Right atrium auricular region (tissue), 2 donors: ENCODE measurements at places on chromosomes 3 and 15.

DNA sequence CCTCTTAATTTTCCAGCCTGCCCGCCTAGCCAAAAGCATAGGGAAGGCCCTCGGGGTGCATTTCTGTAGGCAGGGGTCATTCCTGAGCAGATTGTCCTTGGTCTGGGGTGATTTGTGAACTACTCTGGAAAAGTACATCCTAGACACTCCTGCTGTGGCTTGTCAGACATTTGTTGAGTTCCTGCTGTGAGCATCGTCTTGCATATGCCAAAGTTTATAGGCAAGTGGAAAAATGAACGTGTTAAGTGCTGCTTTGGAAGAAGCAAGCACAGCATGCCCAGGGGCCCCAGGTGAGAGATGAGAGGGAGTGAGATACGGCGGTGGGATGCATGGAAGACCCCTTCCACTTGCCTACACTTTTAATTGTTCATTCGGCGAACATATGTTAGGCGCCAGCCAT is 237.7 kb upstream of the ST8SIA2 start:
- DNase-seq = peak; percentile 16

DNA sequence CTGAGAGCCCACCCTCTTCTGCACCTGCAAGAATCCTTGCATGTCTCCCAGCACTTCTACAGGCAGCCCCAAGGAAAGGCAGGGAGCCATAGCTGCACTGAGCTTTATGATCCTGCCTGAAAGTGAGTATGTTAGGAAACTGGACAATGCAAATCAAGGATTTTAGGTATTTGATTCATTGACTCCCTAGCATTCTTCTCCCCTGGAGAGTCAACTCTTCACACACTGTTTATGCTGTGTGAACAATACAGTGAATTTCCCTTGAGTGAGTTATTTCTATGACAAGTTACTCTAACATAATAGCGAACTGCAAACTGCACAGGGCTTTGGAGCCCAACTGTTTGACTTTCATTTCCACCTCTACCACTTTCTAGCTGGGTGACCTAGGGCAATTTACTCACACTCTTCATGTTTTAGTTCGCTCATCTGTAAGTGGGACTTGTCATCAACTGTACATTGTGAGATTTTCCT is 96.0 kb upstream of the PHLDB2 start:
- DNase-seq = no peak

DNA sequence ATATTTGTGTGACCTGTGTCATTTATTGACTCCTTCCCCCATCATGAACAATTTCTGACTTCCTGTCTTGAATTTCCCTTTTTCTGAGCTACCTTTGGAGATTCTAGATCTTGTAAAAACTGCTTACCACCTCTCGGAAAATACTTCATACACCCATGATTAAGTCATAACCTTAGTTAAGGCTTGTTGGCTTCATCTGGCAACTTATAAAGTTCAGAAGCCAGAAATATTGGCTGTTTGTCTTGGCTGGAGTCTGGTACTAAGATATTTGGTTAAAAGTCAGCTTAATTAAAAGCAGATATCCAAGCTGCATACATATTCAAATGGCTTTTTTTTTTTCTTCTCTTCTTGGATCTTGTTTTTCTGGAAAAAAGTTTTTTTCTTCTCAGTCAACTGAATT is 37.3 kb upstream of the B3GALNT1 start:
- DNase-seq = no peak

DNA sequence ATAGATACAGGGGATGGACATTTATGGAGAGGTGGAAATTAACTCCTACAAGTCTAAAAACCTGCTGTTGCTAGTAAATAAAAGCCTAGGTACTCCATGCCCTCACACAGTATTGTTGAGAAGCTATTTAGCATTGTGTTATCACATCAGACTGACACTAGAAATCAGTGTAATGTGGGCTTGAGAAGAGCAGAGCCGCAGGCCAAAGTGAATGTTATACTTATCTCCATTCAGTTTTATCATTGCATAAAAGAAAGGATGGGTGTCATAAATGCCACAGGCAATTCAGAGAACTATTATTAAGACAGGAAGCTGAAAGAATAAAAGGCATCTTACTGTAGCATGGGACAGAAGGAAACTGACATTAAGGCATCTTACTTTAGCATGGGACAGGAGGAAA is 13.7 kb upstream of the ISLR start:
- DNase-seq = no peak

DNA sequence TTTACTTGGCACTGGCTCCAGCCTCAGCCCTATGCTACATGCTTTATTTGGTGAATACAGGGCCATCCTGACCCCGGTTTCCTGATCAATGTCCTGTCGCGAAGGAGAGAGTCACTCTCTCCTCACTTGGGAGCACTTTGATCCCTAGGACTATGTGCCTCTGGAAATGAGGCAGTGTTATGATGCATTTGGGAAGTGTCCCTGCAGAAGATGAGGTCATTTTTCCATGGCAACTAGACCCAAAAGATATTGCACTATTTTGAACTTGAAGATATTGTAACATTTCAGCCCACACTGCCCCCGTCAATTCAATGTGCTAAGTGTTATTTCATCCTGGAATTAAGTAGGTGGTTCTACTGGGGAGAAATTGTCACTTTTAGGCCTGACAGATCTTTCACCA is 68.0 kb downstream of the LRRK1 start:
- DNase-seq = no peak

DNA sequence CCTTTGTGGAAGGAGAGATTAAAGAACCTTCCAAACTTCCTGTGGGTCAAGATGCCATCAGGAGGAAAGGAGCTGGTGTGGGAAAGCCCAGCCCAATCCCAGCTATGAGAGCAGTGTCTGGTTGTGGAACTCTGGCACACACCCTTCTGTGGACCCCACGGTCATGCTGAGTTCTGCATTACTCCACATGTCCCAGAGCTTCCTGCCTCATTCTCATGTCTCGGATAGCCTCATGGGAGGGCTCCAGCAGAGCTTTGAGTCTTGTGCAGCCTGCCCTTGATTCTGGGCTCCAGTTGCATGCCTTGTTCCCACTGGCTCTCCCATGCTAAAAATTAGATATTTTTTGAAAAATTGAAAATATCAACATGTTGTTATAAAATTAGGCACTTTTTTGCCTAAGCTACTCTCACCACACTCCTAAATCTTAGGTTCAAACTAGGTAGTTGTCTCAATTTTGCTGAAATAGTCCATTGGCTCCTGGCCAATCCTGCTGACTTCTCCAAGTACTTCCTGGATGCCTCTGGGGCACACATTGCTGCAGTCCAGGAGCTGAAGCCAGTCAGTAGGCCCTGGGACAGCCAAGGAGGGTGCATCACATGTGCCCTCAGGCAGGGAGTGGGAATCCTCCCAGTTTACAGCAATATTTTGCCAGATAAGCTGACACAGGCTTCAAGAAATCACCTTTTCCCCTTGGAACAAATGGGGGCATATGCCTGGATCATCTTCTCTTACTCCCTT is 144.3 kb downstream of the EEFSEC start:
- peak; percentile 59 for DNase-seq

- no peak for DNase-seq
These were observed 62.9 kb downstream of the EFCAB12 start for GRCh38 chr3:129365296-129366136.

- DNase-seq = no peak
These were observed 197.1 kb upstream of the TPM1 start for GRCh38 chr15:62845241-62846126.

- no peak for DNase-seq
These were observed 11.6 kb downstream of the LPP start for GRCh38 chr3:188165596-188165995.

GRCh38 chr15:96381463-96381862 is 51.0 kb downstream of the NR2F2 start:
- DNase-seq = no peak

DNA sequence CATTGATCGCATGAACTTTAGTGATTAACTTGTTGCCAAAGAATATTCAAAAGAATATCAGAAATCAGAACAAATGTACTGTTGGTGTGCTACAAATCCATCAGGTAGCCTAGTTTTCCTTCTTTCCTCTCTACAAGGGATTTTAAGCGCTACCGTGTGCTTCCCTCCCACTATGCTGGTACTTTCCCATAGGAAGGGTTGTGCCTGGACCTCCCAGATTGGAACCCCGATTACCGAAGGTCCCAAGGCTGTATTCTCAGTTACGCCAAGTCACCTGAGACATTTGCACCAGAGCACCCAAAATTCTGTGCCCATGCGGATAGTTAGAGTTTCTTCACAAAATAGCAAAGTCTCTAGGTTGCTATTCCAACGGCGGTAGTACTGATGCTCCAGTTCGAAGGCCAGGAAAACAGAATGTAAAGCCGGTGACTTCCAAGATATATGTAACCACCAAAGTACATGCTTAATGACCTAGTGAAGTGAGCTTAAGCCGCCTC is 23.4 kb upstream of the GATM start:
- DNase-seq = no peak

DNA sequence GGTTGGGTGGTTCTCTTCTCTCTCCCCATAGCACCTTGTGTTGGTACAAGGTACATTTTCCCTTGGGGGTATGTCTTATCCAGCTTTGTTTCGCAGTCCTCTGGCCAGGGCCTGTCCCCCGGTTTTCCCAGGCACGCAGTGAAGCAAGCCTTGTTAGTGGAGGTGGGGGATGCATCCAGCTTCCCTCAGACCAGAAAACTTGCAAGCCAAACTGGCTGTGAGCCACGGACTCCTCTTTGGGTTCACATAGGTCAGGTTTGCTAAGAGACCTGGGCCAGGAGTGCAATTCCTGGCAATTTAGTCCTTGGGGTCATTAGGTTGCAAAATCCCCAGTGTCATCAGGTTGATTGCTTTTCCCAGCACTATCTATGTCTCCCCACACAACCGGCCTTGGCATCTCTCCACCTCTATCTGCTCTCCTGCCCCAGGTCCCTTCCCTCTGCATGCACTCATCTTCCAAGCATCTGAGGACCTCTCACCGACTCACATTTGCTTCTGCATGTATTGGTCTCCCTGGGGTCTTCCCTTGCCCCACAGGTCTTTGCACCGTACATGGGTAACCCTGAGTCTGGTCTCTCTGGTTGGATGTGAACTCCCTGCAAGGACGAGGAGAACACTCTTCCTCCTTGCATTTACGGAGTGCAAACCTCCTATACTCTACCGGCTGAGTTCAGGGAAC is 34.2 kb downstream of the BCL2L10 start:
- no peak for DNase-seq

DNA sequence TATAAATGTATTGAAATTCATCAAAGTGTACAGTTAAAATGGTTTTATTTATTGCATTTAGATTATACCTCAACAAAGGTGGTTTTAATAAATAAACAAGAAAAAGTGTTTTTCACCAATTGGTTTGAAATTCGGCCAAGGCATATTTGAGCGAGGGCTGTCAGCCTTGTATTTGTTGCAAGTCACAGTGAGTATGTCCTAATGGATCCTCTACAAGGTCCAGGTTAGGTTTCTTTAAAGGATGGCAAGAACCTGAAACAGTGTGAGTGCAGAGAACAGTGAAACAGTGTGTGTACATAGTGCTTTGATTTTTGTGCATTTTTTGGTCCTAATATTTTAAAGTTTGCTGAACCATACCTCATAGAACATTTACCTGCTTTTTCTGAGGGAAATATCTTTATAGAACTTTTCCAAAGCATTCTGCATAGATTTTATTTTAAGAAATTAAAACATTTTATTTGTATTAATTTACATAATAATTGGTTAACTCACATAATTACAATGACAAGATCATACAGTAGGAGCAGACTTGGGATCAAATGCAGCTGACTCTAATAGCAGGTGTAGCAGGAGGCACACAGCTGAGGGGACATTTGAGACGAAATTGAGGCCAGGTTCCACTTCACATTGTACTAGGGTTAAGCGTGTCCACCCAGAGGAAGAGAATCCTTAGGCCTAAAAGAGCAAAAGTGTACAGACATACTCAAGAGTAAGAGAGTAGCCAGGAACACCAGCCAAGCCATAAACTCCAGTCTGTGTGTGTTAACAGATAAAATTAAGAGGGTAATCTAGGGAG is 428.8 kb upstream of the TPRG1 start:
- no peak for DNase-seq

DNA sequence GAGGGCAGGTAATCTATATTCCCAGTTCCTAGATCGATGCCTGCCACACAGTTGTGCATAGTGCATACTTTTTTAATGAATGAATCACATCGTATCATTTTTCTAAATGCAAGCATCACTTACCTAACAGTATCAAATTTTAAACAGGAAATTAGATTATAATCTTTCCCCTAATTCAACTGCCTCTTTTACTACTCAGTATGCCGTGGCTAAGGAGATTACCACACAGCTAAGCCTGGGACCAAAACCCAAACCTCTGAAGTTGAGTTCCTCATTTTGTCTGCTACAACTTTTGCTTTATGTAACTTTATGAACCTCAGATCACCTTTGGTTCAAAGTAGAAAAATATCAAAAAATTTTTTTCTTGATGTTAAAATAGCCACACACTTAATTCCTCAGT is 53.2 kb upstream of the FNDC3B start:
- DNase-seq = no peak
